ENCODE measurements at places on chromosomes 5 and 9.

- no peak for DNase-seq
Measured at GRCh38 chr9:131657940-131658339, 81.9 kb downstream of the RAPGEF1 start.

DNA sequence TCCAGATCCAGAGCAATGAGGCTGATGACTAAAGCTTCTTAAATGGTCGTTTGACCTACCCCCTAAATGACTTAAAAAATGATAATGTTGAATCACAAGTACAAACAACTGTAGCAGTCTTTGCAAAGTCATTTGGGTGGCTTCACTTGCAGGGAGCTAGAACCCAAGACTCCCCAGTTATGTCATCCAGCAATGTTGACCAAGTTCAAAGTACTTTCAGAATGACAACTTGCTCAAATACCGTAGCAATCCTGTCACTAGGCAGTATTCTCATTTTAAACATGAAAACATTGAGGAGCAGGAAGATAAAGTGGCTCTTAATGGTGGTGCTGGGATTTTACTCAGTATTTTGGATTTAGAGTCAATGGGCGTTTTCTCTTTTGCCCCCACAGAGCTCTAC is 1217.0 kb upstream of the DMAC1 start:
- DNase-seq: no peak

GRCh38 chr9:11758016-11758415 is 935.2 kb upstream of the TYRP1 start:
- no peak for DNase-seq

DNA sequence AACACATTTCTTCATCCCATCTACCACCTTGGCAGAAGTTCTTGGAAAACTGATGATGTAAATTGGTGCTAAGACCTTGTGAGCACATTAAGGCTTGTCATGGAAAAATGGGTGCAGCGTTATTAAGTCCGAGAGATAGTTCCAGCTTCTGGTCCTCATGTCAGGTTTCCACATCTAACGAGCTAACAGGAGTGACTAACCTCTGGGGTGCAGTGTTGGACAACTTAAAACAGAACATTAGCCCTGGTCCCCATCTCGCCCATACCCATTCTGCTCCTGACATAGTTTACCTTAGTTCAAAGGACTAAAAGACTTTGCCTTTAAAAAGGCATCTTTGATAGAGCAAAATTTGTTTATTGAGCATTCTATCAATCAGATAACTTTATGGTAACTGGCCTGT is 128.0 kb downstream of the SLC1A3 start:
- no peak for DNase-seq

GRCh38 chr5:120098426-120098825 is 365.7 kb upstream of the PRR16 start:
- no peak for DNase-seq

DNA sequence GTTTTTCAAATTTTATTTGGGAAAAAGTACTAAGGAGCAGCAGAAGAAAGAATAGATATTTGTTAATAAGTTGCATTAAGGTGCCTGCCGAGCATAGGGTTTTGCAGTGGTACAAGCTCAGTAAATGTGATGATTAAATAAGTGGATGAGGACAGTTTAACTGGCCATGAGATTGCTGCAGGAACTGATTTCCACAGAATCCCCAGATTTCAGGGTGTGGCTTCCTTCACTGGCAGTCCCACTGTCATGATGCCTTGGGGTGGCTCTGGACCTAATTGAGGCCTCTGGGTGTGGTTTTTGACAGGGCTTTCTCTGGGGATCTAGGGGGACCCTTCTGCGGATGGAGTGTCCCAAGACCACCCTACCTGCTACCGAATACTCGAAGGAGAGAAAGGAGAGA is 1.4 kb downstream of the PHF24 start:
- no peak for DNase-seq

- DNase-seq: no peak
Measured at GRCh38 chr5:1318659-1319251, 23.9 kb upstream of the TERT start.

- DNase-seq: no peak
Measured at GRCh38 chr9:33128570-33128969, 38.6 kb downstream of the B4GALT1 start.

DNA sequence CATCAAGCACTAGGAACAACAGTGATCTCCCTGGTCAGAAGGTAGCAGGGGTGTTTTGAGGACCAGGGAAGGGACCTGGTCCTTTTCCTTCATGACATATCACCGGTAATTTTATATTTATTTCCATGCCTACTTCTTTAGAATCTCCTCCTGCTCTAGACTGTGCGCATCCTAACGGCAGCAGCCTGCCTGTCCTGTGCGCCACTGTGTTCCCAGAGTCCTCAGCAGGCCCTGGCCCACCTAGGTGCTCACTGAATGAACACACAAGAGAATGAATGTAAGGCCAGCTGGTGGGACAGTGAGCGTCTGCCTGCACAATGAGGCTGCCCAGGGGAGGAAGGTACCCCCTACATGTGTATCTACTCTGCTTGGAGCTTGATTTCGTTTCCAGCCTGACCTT is 51.5 kb downstream of the C5orf15 start:
- no peak for DNase-seq

GRCh38 chr5:130939059-130939458 is 226.0 kb downstream of the HINT1 start:
- no peak for DNase-seq

DNA sequence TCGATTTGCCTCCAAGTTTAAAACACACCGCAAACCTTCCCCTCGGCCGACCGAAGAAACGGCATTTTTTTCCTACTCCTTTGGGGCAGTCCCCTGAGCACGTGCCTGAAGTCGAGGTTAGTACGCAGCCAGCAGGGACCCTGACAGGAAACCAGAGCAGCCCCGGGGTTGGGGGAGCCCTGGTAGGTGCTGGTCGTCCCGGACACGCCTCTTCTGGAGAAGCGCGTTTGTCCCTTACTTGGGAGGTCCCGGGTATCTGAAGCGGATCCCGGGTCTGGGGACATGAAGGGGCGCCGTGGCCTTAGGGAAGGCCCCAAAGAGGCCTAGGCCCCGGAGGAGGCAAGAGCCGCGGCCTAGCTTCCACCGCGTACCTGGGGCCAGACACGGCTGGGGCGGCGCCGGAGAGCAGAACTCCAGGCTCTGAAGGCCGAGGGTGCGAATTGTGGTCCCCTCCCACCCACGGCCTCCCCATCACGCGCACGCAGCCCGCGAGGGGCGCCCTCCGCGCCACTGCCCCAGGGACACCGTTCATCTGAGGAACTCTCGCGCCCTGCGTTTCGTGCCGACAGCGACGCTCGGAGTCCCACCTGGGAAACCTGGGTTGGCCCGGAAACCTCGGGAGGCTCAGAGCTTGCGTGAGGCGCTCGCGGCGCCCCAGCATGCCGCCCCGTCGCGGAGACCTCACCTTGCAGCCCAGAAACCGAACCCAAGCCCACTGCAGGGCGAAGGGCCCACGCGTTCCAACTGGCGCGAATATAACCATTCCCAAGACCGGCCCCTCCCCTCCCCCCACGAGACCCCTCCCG is 10.4 kb downstream of the OTP start:
- peak; percentile 11 for DNase-seq

DNA sequence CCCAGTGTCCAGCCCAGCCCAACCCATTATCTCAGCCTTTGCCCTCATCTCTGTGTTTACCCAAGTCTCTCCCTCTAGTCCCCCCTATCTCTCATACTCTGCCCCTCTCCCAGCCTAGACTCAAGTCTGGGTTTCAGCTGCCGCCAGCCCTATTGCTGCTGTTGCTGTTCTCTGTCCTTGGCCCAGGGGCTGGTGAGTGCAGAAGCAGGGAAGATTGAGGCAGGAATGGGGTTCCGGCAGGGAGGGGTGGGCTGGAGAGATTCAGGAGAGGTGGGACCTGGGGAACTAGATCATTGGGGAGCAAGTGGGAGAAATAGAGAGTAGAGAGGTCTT is 702 bp downstream of the TMEM8B start:
- no peak for DNase-seq

DNA sequence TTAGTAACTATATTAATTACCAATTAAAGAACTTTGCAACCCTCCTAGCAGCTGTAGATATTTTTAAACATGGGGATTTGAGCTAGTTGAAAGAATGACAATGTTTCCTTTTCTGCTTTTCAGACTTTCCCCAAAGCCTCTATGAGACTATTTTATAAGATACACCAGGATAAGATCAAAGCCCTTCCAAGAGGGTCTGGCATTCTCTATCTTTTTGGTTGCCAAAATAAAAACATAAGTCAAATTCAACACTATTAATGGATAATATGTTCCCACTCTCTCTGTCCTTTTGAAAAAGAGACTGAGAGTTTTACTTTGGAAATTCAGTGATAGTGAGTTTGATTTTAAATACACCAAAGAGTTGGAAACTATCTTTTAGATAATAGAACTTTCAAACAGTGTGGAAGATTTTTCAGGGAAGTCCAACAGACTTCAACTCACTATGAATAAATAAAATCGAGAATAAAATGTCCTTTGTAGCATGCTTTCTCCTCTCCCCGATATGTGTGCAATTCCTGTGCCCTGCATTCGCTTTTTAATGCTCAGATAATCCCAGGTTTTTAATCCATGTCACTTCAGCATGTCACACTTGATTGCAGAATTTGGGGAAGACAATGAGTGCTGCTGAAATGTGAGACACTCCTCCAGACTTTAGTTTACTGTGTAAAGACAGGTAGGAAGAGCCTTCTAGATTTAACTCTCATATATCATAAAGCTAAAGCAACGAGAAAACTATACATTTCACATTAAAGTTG is 1095.7 kb upstream of the DMAC1 start:
- DNase-seq: no peak

DNA sequence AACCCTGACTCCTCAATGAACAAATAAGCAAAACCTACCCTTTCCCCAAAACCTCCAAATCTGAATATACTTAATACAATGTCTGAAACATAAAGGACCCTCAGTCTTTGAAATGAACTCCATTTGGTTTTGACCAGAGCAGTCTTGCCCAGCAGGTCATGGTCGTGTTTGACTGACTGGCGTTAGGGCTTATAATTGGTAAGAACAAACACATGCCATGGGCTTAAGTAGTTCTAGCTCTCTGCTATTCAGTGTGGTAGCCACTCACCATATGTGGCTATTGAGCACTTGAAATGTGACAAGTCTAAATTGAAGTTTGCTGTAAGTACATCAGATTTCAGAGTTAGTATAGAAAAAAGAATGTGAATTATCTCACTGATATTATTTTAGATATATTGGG is 42.1 kb downstream of the LRRTM2 start:
- no peak for DNase-seq

GRCh38 chr5:173664154-173664526 is 47.7 kb upstream of the BOD1 start:
- no peak for DNase-seq

- no peak for DNase-seq
Measured at GRCh38 chr9:131649646-131650045, 90.2 kb downstream of the RAPGEF1 start.

GRCh38 chr9:115118879-115119218 is 892 bp upstream of the TNC start:
- peak; percentile 11 for DNase-seq

GRCh38 chr9:78989031-78989658 is 582.6 kb upstream of the TLE4 start:
- DNase-seq: no peak

DNA sequence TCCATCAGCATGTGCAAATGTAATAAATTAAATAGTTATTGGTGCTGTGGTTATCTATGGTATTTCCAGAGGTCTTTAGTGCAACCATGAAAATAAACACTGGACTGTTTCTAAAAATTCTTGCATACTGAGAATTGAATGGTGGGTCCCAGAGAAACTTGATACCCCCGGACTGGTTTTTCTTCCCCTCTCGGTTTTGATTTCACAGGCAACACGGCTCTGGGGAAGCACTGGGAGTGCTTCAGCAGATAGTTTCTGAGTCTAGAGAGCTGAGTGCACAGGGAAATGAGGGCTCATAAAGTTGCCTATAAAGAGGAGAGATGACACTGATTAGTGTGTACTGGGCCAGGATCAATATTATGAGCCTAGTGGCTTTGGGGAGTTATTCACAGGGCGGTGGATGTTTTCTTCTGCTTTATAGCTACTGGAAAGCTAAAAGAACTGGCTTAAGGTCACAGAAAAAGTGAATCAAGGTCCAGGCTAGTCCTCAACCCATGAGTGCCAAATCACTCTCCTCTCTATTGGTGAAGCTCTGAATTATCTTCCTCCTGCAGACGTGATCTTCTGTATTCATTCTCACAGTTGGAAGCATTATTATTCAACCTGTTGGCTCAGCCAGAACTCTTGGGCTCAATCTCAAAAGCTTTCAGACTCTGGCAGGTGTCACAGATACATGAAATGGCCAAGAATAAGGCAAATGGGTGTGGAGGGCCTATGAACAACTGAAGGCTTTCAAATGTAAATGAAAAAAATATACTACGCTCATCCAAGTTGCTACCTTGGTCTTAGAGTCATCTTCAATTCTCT is 170.2 kb upstream of the HMHB1 start:
- DNase-seq: no peak

DNA sequence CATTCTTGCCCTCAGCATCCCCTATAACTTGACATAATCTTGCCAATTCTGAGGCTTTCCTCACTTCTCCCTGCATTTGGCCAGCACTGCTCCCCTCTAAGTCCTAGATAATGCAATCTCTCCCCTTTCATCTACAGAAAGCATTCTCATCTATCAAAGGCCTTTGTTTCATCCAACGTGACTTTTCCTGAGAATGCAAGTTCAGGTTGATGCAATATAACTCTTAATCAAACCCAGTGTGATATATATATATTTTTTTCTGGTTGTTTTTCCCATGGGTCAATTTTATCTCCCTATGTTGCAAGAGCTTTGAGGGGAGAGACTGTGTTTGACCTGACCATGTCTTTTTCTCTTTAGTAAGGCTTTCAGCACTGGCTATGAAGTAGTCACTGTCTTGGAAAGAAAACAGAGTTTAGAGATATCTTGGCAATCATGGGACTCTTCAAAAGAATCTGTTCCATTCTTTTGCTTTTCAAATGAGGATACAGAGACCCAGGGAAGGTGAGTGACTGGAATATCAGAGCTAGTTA is 268.6 kb downstream of the TRPM3 start:
- DNase-seq: no peak

GRCh38 chr9:132201139-132201538 is 39.3 kb downstream of the NTNG2 start:
- no peak for DNase-seq

DNA sequence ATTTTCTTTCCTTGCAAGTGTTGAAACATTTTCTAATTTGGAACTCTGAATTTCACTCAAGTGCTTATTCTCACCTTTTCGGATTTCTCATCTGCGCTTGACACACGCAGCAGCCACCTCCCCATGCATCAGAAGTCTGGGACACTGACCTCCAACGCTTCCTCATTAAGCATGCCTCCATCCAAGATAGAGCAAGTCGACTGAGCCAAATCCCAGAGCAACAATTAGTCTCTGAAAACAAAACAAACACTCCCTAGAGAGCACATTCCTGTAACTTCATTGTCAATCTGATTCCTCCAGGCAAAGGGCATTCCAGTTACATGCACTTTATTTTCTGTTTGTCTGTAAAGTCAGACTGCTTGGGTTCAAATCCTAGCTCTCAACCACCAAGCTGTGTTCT is 5.7 kb downstream of the CD180 start:
- no peak for DNase-seq

GRCh38 chr9:70519912-70520724 is 105.7 kb upstream of the KLF9 start:
- peak; percentile 27 for DNase-seq

DNA sequence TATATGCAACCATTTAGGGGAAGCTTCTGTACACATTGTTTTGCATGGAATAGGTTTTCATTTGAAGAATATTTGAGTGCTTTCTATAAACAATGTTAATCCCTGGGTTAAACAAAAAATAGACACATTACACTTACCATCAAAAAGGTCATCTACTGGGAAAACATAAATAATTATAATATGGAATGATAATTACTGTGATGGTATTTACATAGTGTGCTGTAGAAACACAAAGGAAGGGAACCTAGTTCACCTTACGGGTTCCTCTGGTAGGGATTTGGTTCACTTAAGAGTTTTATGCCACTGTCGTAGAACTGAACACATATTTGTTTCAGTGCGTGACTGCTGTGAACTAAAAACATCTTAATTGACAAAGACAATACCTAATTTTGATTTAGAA is 44.9 kb downstream of the SLC44A1 start:
- no peak for DNase-seq

All from activated CD4-positive, alpha-beta T cell treated with anti-CD3 and anti-CD28 coated beads for 48 hours (primary cell).